ENCODE measurements at places on chromosomes 2 and 18. TPM values are rescaled to one million over a fixed set of nuclear protein-coding genes. Genes with fewer than 3 reads are reported as not detected.

The CXCR2 gene
- polyA plus RNA-seq, result 0.07 TPM

DNA sequence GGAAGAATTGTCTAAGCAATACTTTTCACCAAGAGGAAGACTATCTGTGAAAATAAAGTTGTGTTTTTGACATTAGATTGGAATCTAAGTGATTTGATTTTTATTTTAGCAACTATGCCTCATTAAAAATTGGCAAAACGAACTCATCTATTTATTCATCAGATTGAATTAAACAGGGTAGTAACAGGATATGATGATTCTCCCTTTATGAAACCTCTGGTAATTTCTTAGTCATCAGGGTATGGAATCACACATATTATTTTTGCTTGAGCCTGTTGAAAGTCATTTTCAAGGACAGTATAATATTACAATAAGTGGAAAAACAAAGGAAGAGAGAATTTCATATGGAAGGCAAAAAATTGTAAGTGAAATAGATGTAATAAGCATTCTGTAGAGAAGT, 22.0 kb downstream of the ZNF804A start:
- DNase-seq, result no peak

The PLGLB1 gene
- polyA plus RNA-seq, result 3.6 TPM

DNA sequence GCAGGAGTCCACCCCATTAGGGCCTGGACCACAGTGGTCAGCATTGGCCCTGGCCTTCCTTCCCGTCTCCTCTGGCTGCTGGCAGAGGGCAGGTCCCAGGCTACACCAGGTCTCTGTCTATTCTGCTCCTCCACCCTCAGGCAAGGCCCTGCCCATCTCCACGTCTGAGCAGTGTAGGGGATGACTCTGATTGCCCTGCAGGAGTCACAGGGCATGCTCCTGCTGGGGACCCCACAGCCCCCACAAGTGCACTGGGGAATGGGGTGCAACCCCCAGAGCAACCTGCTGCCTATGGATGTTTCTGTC, 40.0 kb downstream of the STK25 start:
- no peak for DNase-seq

DNA sequence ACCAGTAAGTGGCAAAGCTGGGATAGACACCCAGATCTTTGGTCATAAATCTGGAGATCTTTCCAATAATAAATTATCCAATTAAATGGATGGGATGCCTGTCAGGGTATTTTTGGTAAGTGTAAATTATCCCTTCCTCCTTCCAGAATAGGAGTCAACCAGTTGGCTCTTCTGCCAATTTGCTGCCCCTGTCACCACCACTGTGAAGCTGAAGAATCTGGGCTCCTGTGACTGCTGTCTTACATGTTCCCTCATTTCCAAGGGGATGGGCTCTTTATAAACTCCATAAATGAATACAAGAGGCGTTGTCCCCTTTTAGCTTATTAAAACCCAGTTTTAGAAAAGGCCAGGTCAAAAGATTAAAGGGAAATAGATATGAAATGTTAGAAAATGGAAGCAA, 17.8 kb upstream of the BMP10 start:
- DNase-seq, result peak; percentile 27

The MIB1 gene
- 51.2 TPM for polyA plus RNA-seq

The KCTD1 gene
- polyA plus RNA-seq, result 6.1 TPM

- no peak for DNase-seq
Observed at GRCh38 chr2:85400541-85401463, 9.4 kb downstream of the CAPG start.

- DNase-seq, result no peak
Observed at GRCh38 chr2:197883354-197884032, 79.1 kb downstream of the PLCL1 start.

All from muscle of back (tissue), 13 donors.